ENCODE measurements at places on chromosomes 16 and 17. TPM values are rescaled to one million over a fixed set of nuclear protein-coding genes. Genes with fewer than 3 reads are reported as not detected.

The TMEM220 gene
- total RNA-seq = 7.6 TPM

The ARHGAP44 gene
- 19.1 TPM for total RNA-seq

The TVP23A gene
- 8.0 TPM for total RNA-seq

The DUSP3 gene
- total RNA-seq = 28.4 TPM

DNA sequence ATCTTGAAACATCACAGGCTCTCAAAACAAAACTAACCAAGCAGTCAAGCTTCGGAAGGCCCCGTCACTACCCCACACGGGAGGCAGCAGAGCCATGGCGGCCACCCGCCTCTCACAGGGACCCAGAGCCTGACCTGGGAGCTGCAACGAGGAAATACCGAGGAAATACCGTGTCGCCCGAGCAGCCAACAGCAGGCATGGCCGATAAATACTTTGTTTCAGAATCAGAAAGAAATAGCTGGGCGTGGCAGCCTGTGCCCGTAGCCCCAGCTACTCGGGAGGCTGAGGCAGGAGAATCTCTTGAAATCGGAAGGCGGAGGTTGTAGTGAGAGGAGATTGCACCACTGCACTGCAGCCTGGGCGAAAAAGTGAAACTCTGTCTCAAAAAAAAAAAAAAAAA, 6.9 kb downstream of the LMF1 start:
- H3K4me1 ChIP-seq = no peaks in the 10 kb centered on the region
- no peak for DNase-seq
- H3K4me3 ChIP-seq = no peak overlapping the region
- no peak overlapping the region for H3K27ac ChIP-seq
- no peaks in the 10 kb centered on the region for H3K27me3 ChIP-seq
- no peaks in the 10 kb centered on the region for H3K36me3 ChIP-seq

DNA sequence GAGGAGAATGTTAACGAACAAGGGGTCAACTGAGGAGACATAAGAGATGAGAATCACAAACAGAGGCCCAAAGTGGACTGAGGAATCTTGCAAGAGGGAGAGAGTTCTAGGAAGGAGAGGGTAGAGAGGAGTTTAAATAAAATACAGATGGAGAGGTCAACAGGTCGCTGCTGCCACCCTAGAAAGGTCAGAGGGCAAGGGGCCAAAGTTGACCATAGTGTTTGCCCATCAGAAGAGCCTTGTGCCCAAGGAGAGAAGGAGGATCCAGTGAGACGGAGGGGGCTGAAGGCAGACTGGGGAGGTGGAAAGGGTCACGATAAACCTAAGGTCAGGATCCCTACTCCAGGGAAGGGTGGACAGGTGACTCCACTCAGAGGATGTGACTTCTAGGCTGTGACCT, 6.9 kb upstream of the ITGA3 start:
- H3K27ac ChIP-seq = no peak overlapping the region
- no peak overlapping the region for H3K4me3 ChIP-seq
- H3K36me3 ChIP-seq = no peaks in the 10 kb centered on the region
- DNase-seq = no peak
- peaks cover 14% of the 10 kb centered on the region for H3K4me1 ChIP-seq

- H3K27me3 ChIP-seq = no peaks in the 10 kb centered on the region
- H3K4me3 ChIP-seq = no peak overlapping the region
- H3K27ac ChIP-seq = no peak overlapping the region
- H3K4me1 ChIP-seq = no peaks in the 10 kb centered on the region
- H3K36me3 ChIP-seq = no peaks in the 10 kb centered on the region
Measured at GRCh38 chr16:52843381-52843780, 209.3 kb downstream of the CHD9NB start.

- no peaks in the 10 kb centered on the region for H3K4me1 ChIP-seq
- H3K27ac ChIP-seq = peak within 1 kb of the TSS; percentile 84
- H3K36me3 ChIP-seq = no peaks in the 10 kb centered on the region
- DNase-seq = peak; percentile 89
Measured at GRCh38 chr17:36486204-36487194, at the start of gene ZNHIT3. TSS of gene ZNHIT3 (plus strand) at chr17:36486681. CDS start at chr17:36486700, 19 bp downstream.

DNA sequence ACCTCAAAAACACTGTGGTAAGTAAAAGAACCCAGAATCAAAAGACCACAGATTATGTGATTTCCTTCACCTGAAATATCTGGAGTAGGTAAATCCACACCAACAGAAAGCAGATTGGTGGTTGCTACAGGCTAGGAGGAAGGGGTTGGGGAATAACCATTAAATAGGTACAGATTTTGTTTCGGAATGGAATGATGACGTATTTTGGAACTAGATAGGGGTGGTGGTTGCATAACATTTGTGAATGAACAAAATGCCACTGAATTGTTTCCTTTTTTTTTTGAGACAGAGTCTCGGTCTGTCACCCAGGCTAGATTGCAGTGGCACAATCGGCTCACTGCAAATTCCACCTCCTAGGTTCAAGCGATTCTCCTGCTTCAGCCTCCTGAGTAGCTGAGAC, 100.9 kb upstream of the RBFOX1 start:
- H3K27me3 ChIP-seq = no peaks in the 10 kb centered on the region
- DNase-seq = no peak
- H3K4me1 ChIP-seq = no peaks in the 10 kb centered on the region
- H3K36me3 ChIP-seq = no peaks in the 10 kb centered on the region
- H3K27ac ChIP-seq = no peak overlapping the region

DNA sequence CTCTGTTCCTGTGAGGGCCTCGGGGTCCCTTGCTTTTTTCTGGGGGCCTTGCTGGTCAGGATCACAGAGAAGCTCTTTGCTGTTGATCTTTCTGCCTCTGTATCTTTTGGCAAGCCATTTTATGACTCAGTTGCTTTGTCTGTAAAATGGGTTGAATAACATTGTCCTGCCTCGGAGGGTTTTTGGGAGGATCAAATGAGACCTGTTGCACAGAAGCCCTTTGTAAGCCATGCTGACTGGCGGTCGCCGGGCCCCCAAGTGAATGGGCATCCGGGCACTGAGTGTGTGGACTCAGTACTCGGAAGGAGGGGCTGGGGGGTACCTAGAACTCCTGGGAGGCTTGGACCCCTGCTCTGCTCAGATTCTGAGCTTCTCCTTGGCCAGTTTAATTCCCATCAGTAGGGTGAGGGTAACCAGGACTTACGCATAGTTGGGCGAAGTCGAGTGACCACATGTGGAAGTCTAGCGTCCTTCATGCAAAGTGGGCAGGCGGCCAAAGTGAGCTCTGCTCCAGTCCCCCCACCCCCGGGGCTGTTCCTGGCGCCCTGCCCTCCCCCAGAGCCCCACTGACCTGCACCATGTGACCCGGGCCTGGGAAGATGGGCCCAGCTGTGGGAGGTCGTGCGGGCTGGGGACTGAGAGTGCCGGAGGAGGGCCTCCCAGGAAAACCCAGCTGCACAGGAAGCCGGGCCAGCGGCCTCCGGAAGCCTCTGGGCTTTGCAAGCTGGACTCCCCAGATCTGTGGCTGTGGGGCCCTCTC, 284.0 kb downstream of the SEC14L1 start:
- H3K27me3 ChIP-seq = no peaks in the 10 kb centered on the region
- H3K4me1 ChIP-seq = peaks cover 81% of the 10 kb centered on the region
- H3K27ac ChIP-seq = peak overlapping the region; percentile 97

DNA sequence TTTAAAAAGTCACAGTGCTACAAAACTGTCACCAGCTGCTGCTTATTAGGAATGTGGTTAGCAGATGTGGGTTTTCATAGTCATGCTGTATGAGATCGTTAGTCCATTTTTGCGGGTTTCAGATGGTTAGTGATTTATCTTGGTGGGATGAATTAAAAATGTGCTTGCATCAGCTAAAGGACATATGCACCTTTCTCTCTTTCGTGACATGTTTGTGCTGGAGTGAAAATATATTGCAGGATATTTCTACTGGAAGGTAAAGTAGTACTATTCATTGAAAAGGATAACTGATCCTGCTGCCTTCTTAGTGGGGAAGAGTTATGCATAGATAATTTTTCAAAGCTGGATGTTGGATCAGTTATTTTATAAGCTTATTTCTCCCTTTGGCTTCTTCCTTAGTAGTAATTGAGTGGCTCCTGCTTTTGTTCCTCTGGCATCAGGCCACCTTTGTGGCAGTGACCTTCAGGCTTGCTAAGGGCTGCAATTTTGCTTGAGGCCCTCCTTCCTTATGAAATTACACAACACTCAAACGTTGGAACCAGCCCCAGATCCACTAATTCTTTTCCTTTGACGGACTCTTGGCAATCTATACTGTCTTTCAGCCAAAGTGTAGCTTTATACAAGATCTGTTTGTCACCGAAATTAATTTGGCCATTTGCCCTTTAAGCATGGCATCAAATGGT, 7.5 kb upstream of the SNTB2 start:
- peak overlapping the region; percentile 78 for H3K27ac ChIP-seq
- no peak overlapping the region for H3K4me3 ChIP-seq
- no peaks in the 10 kb centered on the region for H3K36me3 ChIP-seq
- H3K27me3 ChIP-seq = no peaks in the 10 kb centered on the region

DNA sequence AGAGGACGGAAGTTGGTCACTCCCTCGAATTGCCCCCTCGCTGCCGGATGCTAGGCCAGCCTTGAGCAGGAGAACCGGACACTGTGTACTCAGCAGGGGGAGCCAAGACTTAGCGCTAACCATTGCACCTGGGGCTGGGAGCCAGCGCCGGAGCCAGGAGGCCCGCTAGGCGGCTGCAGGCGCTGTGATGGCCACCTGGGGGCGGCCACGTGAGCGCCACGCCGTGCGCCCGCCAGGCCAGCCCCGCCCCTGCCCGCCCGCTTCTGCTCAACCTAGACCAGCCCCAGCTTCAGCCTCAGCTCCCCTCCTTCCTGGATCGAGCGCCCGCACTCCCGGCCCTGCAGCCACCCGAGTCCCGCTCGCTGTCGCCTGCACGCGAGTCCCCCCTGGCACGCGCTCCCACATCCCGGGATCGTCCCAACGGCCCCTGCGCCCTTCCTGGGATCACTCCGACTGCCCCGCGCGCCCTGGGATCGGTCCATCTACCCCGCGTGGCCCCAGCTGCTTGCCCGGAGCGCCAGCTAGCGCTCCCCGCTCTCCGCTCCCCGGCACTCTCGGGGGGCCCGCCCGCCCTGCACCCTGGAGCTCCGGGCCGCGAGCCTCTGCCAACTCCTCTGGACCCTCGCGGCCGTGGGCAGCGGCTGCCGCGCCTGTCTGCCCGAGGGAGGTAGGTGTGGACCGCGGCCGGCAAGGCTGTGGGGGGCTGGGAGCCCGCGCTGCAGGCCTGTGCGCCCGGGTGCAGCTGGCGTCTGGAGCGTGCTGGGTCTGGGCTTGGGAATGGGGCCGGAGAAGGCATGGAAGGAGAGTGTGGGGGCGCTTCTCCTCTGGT, at the start of gene EEF2K:
Gene EEF2K (plus strand): TSS at position 266 of the 829 bp plus-strand sequence. CDS start 19,452 bp downstream, outside the sequence.
- DNase-seq = peak; percentile 95
- peak within 1 kb of the TSS; percentile 87 for H3K27ac ChIP-seq
- peaks cover 4% of the 10 kb centered on the region for H3K4me1 ChIP-seq
- no peaks in the 10 kb centered on the region for H3K27me3 ChIP-seq
- no peaks in the 10 kb centered on the region for H3K36me3 ChIP-seq

DNA sequence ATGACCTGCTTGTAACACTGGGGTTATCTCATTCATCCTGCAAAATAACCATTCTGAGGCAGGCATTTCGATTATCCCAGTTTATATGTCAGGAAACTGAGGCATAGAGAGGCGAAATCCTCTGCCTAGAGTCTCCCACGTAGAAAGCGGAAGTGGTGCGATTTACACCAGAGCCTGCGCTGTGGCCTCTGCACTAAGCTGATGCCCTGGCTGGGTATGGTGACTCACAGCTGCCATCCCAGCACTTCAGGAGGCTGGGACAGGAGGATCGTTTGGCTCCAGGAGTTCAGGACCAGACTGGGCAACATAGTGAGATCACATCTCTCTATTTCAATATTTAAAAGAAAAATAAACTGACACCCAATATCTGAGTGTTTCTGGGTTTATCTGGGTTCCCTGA, 59.3 kb upstream of the BCO1 start:
- H3K4me3 ChIP-seq = no peak overlapping the region
- no peaks in the 10 kb centered on the region for H3K36me3 ChIP-seq
- DNase-seq = no peak
- peak overlapping the region; percentile 10 for H3K27ac ChIP-seq
- no peaks in the 10 kb centered on the region for H3K27me3 ChIP-seq

DNA sequence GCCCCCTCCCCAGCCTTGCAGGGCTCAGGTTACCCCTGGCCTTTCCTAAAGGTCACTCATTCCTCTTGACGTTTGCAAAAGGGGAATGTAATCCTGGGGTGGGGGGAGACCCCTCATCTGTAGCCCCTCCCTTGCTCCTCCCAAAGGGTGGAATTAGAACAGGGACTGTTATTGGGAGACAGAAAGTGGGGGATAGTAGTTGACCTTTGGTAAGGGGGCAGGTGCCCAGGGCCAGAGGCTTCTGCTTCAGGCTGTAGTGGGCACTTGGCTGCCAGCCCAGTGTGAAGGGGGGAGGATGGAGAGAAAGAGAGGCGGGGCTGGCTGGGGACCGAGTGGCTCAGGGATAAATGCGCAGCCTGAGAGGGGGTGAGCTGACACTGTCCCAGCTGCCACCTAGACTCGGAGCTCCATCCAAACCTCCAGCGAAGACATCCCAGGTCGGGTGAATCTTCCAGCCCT, at the start of gene ENO3:
Gene ENO3 (plus strand): TSS at position 374 of the 459 bp plus-strand sequence. CDS start 711 bp downstream, outside the sequence.
- peak; percentile 37 for DNase-seq
- H3K36me3 ChIP-seq = no peaks in the 10 kb centered on the region
- peaks cover 9% of the 10 kb centered on the region for H3K4me1 ChIP-seq
- H3K4me3 ChIP-seq = peak within 1 kb of the TSS; percentile 82
- H3K27ac ChIP-seq = peak within 1 kb of the TSS; percentile 93

DNA sequence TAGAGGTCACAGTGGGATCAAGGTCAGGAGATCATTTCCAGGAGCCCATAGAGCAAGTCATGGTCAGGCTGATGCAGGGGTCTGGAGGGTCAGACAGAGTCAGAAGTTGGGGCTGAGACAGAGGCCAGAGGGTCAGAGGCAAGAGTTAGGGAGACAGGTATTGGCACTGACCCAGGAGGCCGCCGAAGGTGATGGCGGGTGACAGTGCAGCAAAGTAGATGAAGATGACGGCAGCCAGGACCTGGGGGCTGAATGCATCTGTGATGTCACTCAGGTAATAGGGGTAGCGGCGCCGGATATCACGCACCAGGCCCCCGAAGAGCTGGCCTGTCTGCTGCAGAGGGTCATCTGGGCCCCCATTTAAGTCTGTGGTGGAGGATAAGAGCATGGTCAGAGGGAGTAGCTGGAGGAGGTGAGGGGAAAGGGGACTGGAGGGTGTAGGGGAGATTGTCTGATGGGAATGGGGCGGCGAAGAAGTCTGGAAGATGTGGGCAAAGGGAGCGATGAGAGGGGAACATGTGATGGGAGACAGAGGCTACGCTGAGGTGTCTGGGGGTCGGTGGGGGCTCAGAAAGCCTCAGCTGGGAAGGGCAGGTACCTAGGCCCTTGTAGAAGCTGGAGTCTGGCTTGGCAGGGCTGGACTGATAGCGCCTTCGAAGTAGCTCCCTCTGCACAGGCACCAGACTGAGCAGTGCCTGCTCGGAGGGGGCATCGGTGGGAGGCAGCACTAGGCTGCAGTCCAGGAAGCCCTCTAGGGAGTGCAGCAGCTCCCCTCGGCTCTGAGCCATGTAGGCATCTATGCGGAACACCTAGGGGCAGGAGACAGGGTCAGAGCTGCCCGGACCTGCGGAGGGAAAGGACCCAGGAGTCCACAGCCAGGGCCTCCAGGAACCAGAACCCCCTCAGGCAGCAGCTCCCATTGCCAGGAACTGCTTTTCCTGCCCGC, 9.8 kb downstream of the SLC4A1 start:
- H3K27ac ChIP-seq = no peak overlapping the region
- H3K36me3 ChIP-seq = no peaks in the 10 kb centered on the region
- no peak for DNase-seq
- no peaks in the 10 kb centered on the region for H3K27me3 ChIP-seq
- no peaks in the 10 kb centered on the region for H3K4me1 ChIP-seq
- no peak overlapping the region for H3K4me3 ChIP-seq

All from uterus (tissue), 4 donors.